Left lung (tissue), 14 donors: ENCODE measurements at places on chromosomes 1 and 21.

- DNase-seq: no peak
These were observed 29.2 kb upstream of the PGBD5 start for GRCh38 chr1:230455291-230455690.

- no peak for DNase-seq
These were observed 6.2 kb upstream of the BTG2 start for GRCh38 chr1:203299169-203299568.

DNA sequence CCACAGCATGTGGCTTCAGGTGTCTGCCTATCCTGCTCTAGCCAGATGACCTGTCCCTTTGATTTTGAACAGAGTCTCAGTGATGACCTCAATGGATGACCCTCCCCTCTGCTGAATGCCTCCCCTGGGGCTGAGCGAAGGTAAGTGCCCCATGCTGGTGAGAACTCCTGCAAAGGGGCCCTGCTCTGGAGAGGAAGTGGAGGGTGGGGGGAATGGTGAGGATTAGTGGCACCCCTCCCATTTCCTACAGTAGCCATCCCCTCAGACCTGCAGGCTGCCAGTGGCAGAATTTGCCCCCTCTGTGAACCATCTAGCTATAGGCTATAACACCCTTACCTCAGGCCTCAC is 3.7 kb upstream of the PMVK start:
- no peak for DNase-seq

- no peak for DNase-seq
These were observed 7.9 kb downstream of the SLC45A3 start for GRCh38 chr1:205672395-205672889.

DNA sequence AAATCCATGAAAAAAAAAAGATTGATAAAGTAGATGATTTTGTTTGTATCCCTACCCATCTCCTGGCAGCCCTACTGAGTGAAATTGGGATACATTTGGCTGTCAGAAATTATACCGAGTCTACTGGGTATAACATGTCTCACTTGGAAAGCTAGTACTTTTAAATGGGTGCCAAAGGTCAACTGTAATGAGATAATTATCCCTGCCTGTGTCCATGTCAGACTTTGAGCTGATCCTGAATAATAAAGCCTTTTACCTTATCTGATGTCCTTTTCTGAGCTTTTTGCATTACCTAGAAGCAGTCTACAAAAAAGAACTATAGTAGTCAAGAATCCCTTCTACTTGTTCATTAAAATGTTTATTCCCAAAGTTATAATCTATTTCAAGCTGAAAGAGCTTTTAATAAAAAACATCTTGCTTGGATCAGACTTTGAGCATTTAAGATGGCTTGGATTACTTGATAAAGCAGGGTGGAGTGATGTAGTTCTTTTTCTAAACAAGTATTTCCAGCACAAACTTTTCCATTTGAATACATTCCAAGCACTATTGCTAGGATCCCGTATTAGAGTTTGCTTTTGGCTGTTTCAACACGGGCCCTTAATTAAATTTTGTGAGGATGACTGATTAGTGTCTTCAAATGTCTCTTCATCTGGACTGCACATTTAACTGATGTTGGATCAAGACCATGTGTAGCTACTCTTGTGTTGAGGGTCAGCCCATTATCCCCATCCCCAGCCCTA is 69.2 kb downstream of the DTL start:
- no peak for DNase-seq

DNA sequence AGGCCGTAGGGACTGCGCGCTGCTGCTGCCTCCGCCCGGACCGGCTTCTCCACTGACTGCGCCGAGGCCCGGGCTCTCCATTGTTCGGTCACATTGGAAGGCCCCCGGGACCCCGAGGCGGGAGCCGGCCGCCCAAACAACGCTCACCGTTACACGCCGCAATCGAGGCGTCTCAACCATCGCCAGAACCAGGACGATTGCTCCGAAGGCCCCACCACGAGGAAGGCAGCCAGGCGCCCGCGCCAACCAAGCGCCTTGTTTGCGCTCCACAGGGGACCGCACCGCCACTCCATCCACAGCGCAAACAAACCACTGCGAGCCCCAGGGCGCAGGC is 595 bp downstream of the GLUL start:
- no peak for DNase-seq

- DNase-seq: no peak
These were observed 30.7 kb downstream of the MGST3 start for GRCh38 chr1:165661703-165662102.

DNA sequence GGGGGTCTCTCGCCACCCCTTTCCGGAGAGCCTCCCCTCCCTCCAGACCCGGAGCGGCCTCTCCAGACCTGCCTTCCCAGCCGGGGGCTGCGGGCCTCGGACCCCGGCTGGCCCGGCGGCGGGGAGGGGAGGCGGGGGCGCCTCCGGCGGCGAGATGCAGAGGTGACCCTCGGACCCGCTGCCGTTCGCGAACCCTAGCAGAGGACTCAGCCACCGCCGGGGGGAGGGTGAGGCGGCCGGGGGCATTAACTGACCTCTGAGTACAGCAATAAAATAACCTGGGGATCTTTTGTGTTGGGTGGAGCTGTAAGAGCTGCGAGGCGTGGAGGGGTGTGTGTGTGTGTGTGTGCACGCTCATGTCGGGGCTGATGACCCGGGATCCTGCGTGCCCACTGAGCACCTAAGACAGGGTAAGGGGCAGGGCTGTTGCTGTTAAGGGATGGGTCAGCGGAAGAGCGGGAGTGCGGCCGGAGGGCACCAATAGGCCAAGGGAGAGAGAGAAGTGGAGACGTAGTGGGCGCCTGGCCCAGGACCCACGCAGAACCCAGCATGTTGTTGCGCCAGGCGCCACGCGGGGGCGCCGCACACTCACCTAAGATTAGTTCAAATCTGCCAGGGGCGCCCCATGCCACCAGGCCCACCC is 6.3 kb downstream of the HAPLN2 start:
- peak; percentile 48 for DNase-seq

DNA sequence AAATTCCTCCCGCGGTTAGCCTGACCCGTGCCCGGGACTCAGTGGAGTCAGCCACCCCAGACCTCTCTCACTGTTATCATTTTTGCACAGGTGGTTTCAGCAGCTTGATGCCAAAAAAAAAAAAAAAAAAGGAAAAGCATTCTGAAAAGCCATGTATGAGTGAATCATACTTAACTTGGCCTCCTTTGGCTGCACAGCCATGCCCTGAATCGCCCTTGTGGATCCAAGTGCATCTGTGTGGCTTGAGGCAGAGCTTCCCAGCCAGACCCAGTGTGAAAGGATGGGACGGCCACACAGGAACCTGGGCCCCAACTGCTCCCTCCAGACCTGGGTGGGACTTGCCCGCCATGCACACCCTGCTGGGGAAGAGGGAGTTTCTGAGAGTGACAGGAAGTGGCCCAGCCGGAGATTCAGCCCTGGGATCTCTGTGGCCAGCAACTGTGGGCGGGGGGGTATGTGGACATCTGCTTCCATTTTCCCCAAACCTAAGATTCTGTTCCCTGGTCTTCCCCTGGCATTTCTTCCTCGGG is 8.6 kb downstream of the YBEY start:
- DNase-seq: no peak

DNA sequence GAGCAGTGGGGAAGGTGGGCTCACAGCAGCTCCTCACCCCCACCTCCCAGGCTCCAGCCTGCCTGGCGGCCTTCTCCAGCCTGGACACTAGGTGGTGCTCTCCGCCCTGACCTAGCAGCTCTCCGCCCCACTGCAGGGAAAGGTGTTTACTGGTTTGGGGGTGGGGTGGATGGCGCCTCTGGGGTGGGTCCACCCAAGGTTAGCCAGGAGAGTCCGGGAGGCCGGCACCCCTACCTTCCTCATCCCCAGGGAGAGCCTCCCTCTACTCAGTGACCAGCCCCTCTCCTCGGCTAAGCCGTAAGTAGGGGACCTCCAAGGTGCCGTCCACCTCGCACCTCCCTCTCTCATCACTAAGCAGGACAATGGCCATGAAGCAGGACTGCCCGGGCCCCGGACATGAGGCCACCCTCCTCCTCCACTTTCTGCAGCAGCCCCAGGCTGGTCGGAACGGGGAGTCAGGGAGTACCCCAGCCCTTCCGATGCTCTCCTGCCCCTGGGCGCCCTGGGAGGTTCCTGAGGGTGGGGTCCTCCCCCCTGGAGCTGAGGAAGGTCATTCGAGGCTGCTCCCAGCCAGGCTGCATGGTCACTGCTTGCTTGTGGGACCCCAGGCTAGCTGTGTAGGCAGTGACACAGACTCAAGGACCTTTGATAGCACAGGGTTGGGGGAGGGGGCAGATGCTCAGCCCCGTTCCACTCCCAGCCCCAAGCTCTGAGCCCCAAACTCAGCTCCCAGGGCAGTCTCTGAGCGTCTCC is 101.4 kb upstream of the VAMP3 start:
- no peak for DNase-seq

DNA sequence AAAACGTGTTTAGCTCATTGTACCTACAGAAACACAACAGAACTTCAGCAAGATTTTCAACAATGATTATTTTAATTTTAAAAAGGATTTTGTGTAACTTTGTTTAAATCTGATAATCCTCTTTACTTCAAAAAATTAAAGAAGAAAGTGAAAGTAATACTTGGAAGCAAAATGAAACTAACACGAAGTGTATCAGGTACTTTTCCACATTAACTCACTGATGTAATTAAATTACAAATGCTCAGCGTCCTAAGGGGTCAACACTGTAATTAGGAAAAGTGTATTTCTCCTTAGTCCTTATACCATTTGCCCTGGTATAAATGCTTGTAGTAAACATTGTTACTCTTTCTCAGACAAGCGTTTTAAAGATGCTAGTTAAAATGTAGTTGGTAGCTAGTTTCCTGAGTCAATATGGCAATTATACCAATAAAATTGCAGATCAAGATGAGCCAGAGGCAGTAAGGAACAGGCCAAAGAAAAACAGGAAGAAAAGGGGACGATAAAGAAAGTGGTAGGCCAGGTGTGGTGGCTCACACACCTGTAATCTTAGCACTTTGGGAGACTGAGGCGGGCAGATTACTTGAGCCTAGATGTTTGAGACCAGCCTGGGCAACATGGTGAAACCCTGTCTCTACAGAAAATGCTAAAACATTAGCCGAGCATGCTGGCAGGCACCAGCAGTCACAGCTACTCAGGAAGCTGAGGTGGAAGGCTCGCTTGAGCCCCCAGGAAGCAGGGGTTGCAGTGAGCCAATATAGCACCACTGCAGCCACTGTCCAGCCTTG is 553.0 kb downstream of the SMYD3 start:
- DNase-seq: no peak

GRCh38 chr1:212315184-212315583 is 30.0 kb downstream of the PPP2R5A start:
- no peak for DNase-seq

DNA sequence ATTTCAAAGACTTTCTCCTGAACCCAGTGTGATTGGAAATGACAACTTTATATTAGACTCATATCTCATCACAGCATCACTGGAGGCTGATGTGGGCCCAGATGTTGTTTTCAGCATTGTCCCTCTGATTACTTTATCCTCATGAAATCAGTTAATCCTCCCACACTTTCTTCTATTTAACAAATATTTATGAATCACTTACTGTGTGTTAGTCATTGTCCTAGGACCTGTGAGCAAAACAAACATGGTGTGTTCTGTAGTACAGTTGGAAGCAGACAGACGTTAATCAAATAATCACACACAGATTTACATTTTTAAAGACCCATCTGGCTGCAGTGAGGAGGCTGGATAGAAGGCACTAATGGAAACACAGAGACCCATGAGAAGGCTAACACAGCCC is 383.7 kb downstream of the PRDM2 start:
- no peak for DNase-seq

GRCh38 chr1:226985839-226986463 is 45.9 kb downstream of the COQ8A start:
- DNase-seq: no peak

DNA sequence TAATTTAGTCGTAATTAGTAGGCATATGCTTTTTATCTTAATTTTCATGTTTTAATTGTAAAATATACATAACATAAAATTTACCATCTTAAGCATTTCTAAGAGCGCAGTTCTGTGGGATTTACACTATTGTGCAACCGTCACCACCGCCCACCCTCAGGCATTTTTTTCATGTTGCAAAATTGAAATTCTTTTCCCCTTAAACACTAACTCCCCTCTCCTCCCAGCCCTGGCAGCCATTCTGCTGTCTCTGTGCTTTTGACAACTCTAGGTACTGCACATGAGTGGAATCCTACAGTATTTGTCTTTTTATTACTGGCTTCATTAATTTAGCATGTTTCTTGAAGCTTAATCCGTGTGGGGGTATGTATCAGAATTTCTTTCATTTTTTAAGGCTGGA is 7.8 kb downstream of the PIK3CD start:
- DNase-seq: no peak

DNA sequence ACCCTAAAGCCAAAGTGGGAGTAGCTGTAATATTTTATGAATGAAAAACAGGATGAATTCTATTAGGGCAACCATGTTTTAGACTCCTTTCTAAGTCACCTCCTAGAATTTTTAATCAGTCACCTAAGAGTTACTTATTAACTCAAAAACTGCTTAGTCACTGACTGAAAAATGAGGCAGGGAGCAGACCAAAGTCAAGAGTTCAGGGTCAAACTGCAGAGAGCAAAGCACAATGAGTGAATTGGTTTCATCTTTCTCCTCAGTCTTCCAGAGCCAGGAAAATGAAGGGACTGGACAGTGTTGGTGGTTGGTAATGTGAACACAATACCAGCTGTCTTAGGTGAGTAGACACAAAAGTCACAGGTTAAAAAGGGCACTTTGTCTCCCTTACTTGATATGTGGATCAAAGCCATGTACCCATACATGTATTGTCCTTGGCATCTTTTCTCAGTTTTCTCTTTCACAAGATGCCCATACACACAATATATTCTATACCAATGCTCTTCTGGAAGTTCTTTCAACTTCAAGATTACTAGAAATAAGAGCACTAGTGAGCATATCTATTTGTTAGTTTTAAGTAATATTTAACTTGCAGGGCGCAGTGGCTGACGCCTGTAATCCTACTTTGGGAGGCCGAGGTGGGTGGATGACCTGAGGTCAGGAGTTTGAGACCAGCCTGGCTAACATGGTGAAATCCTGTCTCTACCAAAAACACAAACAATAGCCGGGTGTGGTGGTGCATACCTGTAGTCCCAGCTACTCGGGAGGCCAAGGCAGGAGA is 42.2 kb downstream of the ATP1B1 start:
- DNase-seq: no peak

DNA sequence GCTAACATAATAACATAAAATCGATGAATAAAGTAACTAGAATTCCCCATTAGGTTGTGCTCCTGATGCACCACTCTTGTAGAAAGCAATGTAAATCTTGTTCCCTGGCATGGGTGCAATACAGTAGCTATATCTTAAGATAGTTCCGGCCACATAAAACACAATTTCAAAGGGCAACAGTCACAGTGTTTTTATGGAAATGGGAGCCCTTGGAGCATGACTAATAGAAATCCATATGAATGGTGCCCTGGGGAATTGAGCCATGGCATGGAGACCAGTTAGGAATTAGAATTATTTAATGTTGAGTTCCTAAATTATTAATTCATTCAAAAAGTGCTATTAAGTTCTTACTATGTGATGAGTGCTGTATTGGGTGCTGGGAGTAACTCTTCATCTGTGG is 118.7 kb downstream of the KCNK2 start:
- no peak for DNase-seq

DNA sequence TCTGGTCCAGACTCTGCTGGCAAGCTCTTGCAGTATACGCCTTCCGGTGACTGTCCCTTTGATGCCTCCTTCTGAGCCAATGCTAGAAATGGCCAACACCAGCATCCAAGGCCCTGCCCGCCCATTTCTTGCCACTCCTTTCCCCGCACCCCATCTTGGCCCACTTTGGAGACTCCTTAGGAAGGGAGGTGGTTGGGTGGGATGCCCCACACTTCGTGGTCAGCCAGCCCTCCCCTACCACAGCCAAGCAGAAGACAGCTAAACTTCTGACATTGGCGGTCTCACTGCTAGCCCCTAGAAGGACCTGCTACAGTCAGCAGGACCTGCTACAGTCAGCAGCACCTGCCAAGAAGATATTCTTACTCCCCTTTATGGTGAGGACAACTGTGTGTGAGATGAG is 73.5 kb upstream of the CLDN14 start:
- DNase-seq: no peak
